ENCODE measurements at places on chromosomes 12 and 14. TPM values are rescaled to one million over a fixed set of nuclear protein-coding genes. Genes with fewer than 3 reads are reported as not detected.

GRCh38 chr12:68794653-68795251 lies 13.2 kb upstream of the MDM2 start:
- no peaks in the 10 kb centered on the region for H3K36me3 ChIP-seq
- H3K27ac ChIP-seq: no peak overlapping the region
- H3K4me3 ChIP-seq: no peak overlapping the region
- DNase-seq: no peak

DNA sequence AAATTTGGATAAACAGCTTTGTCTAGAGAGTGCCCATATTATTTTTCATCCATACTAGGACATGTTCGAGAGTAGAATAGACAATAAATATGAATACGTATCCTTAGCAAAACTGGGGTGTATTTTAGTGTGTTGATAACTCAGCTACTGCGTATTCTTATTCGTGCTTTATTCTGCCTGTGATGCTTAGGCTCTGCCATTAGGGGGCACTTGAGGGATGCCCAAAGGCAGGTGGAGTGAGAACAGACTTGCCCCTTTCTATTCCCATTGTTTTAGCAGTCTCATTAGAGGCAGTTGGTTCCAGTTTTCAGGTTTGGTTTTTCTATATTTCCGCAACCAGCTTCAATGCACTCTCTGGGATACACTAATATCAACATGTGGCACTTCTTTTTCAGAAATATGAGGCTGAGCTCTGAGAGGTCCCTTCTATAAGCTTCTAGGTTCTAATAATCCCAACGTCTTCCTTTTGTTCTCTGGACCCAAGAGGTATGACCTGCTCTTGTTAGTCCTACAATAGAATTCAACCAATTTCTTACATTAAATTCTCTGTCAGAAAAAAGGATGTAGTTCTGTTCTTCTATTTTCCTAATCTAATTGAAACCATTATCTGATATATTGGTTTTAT lies 985.7 kb upstream of the FBXO33 start:
- no peak overlapping the region for H3K27ac ChIP-seq
- peak; percentile 29 for DNase-seq
- H3K4me3 ChIP-seq: no peak overlapping the region
- no peaks in the 10 kb centered on the region for H3K36me3 ChIP-seq
- no peaks in the 10 kb centered on the region for H3K27me3 ChIP-seq
- no peaks in the 10 kb centered on the region for H3K4me1 ChIP-seq

DNA sequence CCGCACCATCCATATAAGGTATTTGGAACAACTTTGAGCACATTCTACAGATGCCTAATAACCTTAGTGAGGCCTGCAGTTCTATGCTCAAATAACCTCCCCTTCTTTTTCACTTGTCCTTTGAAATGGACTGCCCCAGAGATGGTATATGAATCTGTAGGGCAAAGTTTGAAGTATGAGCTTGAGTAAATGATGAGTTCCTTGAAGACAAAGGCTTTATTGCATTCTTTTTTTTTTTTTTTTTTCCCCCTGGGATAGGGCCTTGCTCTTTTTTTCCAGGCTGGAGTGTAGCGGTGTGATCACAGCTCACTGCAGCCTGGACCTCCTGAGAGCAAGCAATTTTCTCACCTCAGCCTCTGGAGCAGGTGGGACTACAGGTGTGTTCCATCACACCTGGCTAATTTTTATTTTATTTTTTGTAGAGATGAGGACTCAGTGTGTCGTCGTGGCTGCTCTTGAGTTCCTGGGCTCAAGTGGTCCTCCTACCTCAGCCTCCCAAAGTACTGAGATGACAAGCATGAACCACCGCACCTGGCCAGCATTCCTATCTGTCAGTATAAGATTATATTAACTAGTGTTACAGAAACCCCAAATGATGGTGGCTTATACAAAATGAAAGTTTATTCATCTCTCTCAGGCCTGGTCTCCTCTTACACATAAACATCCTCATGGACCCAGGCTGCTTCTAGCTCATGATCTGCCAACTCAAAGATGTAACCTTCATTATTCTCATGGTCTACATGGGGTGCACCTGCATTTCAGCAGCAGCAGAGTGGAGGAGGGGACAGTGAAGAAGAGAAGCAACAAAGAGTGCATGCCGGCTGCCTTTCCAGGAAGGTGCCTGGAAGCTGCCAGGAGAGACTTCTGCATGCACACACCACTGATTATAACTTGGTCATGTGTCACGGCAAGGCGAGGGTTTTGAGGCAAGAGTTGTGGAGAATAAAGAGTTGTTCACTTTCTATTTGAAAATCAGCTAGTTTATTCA lies 101.4 kb downstream of the DUSP16 start:
- peak; percentile 58 for DNase-seq
- peak overlapping the region; percentile 96 for H3K27ac ChIP-seq
- peak overlapping the region; percentile 40 for H3K4me3 ChIP-seq
- H3K27me3 ChIP-seq: no peaks in the 10 kb centered on the region

- H3K4me1 ChIP-seq: peaks cover 37% of the 10 kb centered on the region
- H3K27ac ChIP-seq: peak overlapping the region; percentile 17
- H3K36me3 ChIP-seq: peaks cover 4% of the 10 kb centered on the region
- DNase-seq: no peak
Observed at GRCh38 chr14:64997108-64997794, 10.6 kb downstream of the FNTB start.

- DNase-seq: no peak
- H3K4me1 ChIP-seq: no peaks in the 10 kb centered on the region
- no peak overlapping the region for H3K4me3 ChIP-seq
- H3K27me3 ChIP-seq: peaks cover 2% of the 10 kb centered on the region
Observed at GRCh38 chr14:34081576-34082136, 130.8 kb upstream of the EGLN3 start.

Gene OVCH1
- total RNA-seq: not detected

DNA sequence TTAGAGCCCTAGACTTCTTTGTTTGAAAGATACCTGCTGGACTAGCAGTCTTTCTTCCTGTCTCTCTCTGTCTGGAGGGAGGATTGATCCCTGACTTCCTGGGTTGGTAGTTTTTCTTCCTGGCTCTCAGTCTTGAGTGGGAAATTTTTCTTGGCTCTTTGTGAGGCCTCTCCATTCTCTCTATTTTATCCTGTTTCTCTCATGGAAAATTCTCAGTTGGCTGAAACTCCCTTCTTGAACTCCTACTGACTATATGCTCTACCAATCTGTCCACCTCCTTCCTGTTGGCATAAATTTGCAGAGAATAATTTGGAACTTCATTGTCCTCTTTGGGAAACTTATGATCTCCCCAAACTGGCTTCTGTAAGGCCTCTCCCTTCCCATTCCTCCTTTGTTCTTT lies 24.1 kb upstream of the MUCL1 start:
- H3K27me3 ChIP-seq: no peaks in the 10 kb centered on the region
- no peaks in the 10 kb centered on the region for H3K36me3 ChIP-seq
- no peak overlapping the region for H3K4me3 ChIP-seq

Gene CAPZA3
- not detected for total RNA-seq

DNA sequence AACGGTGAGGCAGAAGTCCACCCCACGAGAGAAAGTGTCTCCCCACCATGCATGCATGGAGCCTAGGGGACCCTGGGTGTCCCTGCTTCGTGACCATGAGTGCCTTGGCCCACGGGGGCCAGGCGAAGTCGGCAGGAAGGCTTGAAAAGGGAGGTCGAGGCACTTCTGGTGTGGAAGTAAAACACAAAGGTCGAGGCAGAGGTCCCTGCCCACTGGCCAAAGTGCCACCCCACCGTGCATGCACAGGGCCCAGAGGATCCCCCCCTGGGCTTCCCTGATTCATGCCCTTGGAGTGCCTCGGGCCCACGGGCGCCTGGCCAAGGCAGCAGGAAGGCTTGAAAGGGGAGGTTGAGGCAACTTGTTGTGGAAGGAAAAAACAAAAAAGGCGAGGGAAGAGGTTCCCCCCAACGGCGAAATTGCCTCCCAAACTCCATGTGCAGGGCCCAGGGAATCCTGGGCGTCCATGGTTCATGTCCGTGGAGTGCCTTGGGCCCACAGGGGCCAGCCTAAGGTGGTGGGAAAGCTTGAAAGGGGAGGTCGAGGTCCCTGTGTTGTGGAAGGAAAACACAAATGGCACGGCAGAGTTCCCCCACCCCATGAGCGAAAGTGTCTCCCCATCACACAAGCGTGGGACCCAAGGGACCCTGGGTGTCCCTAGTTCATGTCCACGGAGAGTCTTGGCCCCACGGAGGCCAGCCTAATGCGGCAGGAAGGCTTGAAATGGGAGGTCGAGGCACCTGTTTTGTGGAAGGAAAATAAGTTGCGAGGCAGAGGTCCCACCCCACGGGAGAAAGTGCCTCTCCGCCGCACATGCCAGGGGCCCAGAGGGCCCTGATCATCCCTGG lies 372.1 kb downstream of the ALG10 start:
- no peak for DNase-seq
- H3K36me3 ChIP-seq: no peaks in the 10 kb centered on the region
- no peak overlapping the region for H3K4me3 ChIP-seq
- H3K27ac ChIP-seq: no peak overlapping the region
- H3K4me1 ChIP-seq: no peaks in the 10 kb centered on the region
- no peaks in the 10 kb centered on the region for H3K27me3 ChIP-seq

Gene GARIN6
- total RNA-seq: not detected

DNA sequence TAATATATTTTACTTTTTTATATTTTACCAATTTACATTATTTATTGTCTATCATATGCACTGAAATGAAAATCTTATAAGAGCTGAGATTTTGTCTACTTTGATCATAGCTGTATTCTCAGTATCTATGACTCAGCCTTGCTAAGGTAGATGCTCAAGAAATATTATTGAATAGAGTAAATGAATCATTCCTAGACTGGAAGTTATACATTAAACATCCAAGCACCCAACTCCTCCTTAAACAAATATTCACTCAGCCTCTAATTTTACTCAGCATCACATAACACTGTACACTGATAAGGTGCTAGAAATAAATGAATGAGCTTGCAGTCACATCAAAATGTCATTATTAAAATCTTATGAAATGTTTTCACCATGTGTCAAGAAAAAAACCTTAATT lies 1424.9 kb downstream of the LRFN5 start:
- H3K27me3 ChIP-seq: no peaks in the 10 kb centered on the region
- no peak overlapping the region for H3K27ac ChIP-seq
- no peak overlapping the region for H3K4me3 ChIP-seq
- no peak for DNase-seq

Gene SMOC1
- not detected for total RNA-seq

Gene ADGRD1
- total RNA-seq: 0.27 TPM

Gene C12orf76
- total RNA-seq: 11.0 TPM

- H3K4me3 ChIP-seq: no peak overlapping the region
- peaks cover 18% of the 10 kb centered on the region for H3K27me3 ChIP-seq
- DNase-seq: peak; percentile 63
- H3K36me3 ChIP-seq: no peaks in the 10 kb centered on the region
Observed at GRCh38 chr14:59688224-59689170, 111.9 kb upstream of the CCDC175 start.

Gene IGF1
- 0.90 TPM for total RNA-seq

DNA sequence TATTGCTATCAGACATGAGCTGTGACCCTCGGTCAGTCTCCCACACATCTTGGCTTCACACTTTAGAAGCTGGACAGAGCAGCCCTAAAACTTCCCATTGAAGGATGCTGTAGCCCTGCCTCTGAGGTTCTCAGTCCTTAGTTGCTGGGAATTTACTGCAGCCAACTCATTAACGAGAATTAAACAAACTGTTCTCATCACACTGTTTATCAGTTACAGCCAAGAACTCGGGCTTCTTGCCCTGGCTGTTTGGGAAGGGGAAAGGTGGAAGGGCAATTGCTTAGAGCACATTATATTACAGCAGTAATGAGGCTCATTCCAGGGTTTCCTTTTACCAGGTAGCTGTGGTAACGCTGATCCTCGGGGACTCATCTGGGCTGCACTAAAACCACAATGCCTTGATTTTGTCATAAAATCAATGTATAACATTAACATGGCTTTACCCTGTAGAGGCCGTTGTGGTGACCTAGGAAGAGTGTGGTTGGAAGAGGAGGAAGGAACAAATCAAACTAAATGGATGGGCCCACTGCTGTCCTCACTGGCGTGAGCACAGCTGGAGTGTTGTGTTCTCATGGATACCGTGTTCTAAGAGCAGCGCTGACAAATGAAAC lies 87.1 kb downstream of the GPR135 start:
- H3K4me3 ChIP-seq: no peak overlapping the region
- no peak for DNase-seq
- H3K36me3 ChIP-seq: no peaks in the 10 kb centered on the region
- H3K27me3 ChIP-seq: peaks cover 2% of the 10 kb centered on the region

DNA sequence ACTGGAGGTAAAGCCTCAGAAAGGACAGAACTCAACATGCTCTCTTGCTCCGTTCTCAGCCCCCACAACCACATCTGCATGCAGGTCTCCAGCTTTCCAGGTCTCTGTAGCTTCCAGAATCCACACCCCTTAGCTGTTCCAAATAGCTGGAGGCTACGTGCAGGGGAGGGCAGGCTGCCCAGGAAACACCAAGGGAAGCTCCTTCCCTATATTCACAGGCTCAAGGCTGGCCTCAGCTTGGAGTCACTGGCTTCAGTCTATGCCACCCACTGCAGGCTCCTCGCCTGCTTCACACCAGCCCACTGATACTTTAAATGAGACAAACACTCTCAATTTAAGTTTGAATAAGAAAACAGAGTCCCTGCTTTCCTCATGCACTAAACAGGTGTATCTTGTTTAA lies 73.3 kb downstream of the ASCL4 start:
- H3K27ac ChIP-seq: no peak overlapping the region
- H3K4me3 ChIP-seq: no peak overlapping the region
- no peak for DNase-seq
- no peaks in the 10 kb centered on the region for H3K36me3 ChIP-seq

Gene NAV3
- total RNA-seq: not detected

Gene RDH16
- 0.36 TPM for total RNA-seq

DNA sequence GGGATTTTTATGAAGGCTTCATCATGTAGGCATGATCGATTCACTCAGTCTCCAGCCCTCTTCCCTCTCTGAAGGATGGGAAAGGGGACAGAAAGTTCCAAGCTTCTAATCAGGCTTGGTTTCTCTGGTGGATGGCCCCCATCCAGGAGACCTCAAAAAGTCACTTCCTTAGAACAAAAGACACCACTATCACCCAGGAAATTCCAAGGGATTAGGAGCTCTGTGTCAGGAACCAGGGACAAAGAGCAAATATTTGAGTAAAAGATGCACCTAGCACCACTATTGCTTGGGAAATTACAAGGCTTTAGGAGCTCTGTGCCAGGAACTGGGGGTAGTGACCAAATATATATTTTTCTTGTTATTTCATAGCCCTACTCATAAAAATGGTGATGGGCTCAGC lies 33.6 kb upstream of the TMX1 start:
- H3K27ac ChIP-seq: no peak overlapping the region
- DNase-seq: no peak
- H3K36me3 ChIP-seq: no peaks in the 10 kb centered on the region
- H3K27me3 ChIP-seq: peaks cover 13% of the 10 kb centered on the region

GRCh38 chr14:90505531-90505930 lies 108.7 kb downstream of the CALM1 start:
- no peak overlapping the region for H3K4me3 ChIP-seq
- peaks cover 30% of the 10 kb centered on the region for H3K27me3 ChIP-seq
- peaks cover 9% of the 10 kb centered on the region for H3K4me1 ChIP-seq
- H3K27ac ChIP-seq: no peak overlapping the region
- H3K36me3 ChIP-seq: no peaks in the 10 kb centered on the region

All from activated CD8-positive, alpha-beta T cell treated with anti-CD3 and anti-CD28 coated beads for 36 hours (primary cell).